ENCODE measurements at places on chromosomes 16 and 17. TPM values are rescaled to one million over a fixed set of nuclear protein-coding genes. Genes with fewer than 3 reads are reported as not detected.

- no peak for DNase-seq
Measured at GRCh38 chr16:20336955-20337354, 9.6 kb upstream of the GP2 start.

Gene KRT23
- total RNA-seq, result not detected

Gene IQCK
- 49.7 TPM for total RNA-seq

Gene KIF2B
- not detected for total RNA-seq

Gene TMIGD1
- total RNA-seq, result not detected

Gene ASPA
- 0.78 TPM for total RNA-seq

DNA sequence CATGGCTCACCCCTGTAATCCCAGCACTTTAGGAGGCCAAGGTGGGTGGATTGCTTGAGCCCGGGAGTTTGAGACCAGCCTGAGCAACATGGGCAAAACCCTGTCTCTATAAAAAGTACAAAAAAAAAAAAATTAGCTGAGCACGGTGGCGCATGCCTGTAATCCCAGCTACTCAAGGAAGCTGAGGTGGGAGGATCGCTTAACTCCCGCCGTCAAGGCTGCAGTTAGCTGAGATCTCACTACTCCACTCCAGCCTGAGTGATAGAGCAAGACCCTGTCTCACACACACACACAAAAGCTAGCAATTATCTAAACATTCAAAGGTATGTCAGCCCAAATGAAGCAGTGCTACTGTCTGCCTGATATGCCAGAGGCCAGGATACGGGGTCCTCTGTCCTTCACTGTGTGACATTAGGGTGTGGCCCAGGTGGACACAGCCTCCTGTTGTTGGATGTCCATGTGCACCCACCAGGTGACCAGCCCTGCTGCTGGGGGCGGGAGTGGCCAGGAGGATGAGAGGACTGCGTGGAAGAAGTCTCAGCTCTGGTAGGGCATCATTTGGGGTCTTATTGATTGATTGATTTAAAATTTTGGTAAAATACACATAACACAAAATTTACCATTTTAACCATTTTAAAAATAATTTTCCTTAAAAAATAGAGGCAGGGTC is 3.9 kb downstream of the NLRC3 start:
- DNase-seq, result no peak

Data from thyroid gland (tissue), 4 donors.